ENCODE measurements at places on chromosomes 2 and 18.
A peak's percentile ranks its signal among the peaks of the same experiment; 100 is the strongest.

- peak; percentile 30 for DNase-seq
These were observed 30.6 kb upstream of the PPP3R1 start for GRCh38 chr2:68282811-68283418.

DNA sequence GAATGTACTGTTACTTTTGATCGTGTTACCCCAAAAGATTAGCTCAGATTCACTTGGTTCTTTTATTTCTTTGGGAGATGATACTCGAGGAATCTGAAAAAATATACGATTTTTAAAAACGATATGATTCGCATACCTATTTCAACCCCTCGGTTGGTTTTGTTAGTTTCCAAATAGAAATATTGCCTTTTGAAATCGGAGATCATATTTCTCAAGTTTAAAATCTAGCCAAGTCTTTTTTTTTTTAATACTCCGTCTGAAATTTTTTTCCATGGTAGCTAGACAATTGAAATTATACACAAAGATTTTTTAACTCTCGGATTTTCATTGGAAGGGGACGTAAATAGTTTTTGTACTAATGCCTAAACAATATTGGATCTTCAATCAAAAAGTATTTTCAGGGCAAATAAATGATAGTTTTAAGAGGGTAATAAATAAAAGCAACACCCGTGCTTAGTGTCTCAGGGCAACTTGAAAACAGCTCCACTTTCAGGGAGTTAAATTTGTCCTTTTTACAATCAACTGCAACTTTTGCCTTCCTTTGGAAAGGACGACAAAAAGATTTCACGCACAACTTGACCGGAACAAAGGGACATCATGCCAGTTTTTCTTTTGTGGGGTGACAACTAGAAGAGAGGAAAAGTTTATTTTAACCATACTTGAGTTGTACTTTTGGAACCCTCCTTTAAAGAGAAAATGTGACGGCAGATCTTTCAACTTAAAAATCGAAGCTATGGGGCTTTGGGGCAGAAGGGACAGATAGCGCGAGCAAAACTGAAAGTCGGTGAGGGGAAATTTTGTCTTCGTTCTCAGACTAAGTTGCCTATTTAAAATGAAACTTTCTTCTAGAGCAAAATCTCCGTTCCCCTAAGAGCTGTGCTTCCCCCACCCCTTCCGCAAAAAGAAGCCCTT is 5.8 kb upstream of the ONECUT2 start:
- peak; percentile 42 for DNase-seq

DNA sequence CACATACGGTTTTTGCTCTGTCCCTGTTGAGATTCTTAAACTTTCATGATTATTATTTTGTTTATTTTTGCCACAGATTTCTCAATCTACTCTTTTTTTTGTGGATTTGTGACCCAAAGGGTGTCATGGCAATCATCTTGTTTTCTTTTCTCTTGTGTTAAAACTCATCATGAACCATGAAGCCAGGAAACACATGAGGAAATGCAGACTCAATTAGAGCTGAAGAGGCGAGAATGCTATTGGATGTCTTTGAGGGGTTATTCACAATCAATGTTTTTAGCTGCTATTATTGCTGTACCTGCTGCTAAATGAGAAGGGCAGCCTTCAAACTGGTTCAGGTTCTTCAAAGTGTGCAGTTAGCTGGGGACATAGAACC is 99.5 kb upstream of the MMADHC start:
- no peak for DNase-seq

GRCh38 chr2:170567429-170567828 is 147.7 kb upstream of the SP5 start:
- no peak for DNase-seq

- DNase-seq: no peak
These were observed 54.5 kb downstream of the SKA1 start for GRCh38 chr18:50429207-50429948.

GRCh38 chr2:212595036-212595654 is 56.5 kb upstream of the ERBB4 start:
- DNase-seq: no peak

GRCh38 chr2:163715199-163715598 is 20.6 kb downstream of the FIGN start:
- DNase-seq: no peak

GRCh38 chr2:38602136-38602731 is 494 bp downstream of the HNRNPLL start:
- DNase-seq: peak; percentile 62

- DNase-seq: no peak
These were observed 221.6 kb downstream of the PIK3C3 start for GRCh38 chr18:42176599-42176998.

DNA sequence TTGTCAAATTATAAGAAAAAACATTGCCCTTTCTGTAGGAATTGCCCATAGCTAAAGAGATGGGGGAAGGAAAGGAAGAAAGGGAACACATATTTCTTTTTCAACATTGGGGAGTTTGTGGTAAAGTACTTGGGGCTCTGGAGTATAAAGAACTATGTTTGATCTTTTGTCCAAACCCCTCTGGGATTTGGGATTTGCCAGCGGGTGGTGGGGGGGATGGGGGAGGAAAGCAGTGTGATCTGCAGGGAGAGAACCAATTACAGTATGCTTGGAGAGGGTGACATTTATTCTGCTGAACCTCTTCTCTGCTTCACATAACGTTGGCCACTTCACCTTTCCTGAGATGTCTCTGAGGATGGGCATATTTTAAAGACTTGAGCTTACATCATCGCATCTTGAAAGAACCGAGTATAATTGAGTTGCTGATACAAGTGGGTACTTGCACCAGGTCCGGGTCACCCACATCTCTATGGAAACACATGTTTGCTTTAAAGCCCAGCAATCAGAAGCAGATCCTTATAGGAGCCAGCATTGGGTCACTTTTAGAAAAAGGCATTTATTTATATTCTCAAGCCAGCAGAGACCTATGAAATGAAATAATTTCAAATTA is 73.1 kb downstream of the SPATS2L start:
- no peak for DNase-seq

DNA sequence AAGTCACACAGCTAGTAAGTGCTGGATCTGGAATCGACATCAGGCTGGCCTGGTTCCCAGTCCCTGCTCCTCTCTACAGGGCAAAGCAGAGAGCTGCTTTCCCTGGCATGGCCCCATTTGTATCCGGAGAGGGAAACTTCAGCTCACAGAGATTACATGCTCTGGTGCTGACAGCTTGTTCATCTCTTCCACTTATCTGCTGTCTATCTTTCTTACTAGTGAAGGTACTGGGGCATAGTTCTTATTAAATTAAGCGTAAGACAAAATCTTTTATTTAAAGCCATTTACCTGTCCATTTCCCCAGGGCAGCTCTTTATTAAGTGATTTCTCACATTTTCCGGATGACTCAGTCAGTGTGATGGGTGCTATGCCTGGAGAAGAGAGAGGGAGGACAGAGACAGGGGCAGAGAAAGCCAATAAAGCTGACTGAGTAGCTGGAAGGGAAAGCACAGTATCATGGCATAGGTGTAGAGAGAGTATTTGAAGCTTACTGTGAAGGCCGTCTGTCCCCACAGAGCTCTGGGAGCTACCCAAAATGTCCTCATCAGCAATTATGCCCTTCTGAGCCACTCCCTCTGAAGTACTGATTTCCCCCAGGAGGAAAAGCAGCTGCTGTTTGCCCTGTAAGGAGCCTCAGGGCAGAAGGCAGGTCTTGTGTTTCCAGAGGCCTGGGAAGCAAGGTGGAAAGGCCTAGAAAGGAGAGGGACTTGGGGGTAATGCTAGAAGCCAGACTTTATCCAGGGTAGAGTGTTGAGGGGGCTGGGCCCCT is 44.1 kb upstream of the EPAS1 start:
- DNase-seq: no peak

DNA sequence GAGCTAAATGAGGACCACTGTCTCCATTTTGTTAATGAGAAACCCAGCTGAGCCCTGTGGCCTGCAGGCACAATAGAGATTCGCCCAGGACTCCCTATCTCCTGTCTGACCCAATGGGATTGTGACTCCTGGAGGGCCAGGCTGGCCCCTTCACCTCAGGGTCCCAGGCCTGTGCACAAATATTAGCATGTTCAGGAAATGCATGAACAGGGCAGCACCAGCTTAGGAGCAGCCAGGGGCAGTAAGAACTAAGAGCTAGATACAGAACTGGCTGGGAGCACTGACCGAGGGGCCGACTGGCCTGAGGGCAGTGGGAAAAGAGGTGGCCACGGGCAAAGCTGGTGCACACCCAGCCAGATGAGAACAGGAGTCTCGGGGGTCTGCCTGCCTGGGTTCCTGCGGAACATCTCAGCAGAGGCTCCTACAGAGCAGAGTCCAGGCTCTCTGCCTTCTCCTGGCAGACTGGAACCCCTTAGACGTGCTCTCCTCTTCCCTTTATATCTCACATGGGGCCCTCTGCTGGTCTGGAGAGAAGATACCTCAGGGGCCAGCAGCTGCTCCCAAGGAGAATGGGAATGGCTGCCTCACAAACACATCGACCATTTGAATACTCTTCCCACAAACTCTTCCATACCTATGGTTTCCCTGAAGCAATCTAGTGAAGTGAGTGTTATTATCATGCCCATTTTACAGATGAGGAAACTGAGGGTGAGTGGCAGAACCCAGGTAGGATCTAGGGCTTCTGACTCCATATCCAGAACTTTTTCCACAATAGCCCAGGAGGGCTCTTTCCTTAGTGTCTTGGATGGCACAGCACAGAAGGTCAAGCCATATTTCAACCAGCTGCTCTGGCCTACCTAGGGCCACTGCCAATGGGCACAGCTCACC is 77.6 kb upstream of the OTOF start:
- DNase-seq: no peak

DNA sequence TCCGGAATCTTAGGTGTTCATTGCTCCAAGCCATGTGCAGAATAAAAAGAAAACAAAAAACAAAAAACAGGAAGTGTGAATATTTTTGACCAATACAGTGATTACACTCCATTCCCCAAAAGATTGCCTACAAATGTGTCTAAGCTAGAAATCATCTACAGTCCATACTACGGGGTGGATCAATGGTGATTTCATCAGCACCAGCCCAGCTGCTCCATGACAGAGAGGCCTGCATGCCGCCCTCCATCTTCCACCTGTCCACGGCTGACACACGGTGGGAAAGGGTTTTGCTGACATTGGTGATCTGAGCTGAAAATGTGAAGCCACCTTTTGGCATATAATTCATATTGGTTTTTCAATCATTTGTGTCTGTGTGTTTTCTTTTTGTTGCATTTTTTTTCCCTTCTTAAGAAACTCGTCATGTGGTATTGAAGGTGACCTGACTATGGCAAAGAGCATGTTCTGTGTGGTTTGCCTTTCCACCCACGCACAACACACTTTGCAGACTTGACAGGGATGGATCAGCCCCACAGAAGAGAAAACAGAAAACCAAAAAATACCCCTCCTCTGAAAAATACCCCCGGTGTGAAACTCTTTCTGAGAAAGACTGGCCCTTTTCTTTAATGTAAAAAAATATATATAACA is 533.1 kb downstream of the RNF144A start:
- DNase-seq: peak; percentile 83

DNA sequence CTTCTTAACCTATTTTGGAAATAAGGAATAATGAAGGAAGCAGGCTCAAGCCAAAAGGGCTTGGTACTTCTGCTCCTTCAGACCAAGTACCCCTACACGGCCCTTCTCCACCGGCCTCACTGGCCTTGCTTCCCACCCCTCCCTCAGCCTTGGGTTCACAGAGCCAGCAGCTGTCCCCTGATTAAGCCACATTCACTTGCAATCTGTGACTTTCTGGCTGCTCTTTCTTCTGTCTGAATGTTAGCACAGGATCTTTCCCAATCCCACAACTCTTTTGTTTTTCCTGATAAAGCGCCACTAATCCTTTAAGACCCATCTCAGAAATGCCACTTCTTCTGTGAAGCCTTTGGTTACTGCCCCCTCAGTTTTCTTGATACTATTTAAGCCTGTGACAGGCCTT is 52.4 kb downstream of the REEP1 start:
- no peak for DNase-seq

DNA sequence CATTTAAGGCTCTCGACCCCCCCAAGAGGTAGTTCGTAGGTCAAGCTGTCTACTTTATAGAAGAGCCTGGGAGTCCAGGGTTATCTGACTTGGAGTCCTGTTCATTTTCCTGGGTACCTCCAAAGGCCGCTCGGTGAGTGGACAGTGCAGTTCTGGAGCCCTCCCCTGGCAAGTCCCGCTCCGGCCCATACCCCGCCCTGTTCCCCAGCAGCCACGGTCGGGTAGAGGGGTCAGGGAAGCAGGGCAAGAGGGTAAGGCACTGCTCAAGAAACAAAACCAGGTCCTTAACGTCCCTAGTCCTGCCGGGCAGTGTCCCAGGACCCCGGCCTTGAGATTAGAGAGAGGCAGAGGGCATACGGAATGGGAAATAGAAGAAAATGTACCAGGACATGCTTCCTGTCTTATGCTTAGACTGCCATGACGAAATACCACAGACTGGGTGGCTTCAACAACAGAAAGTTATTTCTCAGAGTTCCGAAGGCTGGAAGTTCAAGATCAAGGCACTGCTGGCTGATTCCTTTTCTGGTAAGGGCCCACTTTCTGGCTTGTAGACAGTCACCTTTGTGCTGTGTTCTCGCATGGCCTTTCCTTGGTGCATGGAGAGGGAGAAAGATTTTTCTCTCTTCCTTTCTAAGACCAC is 5.4 kb upstream of the HPCAL1 start:
- no peak for DNase-seq

GRCh38 chr2:222142027-222142426 is 156.8 kb downstream of the PAX3 start:
- DNase-seq: no peak

- DNase-seq: no peak
These were observed 176.3 kb upstream of the NABP1 start for GRCh38 chr2:191501561-191502168.

- DNase-seq: no peak
These were observed 23.9 kb downstream of the PRKCE start for GRCh38 chr2:45675263-45675812.

DNA sequence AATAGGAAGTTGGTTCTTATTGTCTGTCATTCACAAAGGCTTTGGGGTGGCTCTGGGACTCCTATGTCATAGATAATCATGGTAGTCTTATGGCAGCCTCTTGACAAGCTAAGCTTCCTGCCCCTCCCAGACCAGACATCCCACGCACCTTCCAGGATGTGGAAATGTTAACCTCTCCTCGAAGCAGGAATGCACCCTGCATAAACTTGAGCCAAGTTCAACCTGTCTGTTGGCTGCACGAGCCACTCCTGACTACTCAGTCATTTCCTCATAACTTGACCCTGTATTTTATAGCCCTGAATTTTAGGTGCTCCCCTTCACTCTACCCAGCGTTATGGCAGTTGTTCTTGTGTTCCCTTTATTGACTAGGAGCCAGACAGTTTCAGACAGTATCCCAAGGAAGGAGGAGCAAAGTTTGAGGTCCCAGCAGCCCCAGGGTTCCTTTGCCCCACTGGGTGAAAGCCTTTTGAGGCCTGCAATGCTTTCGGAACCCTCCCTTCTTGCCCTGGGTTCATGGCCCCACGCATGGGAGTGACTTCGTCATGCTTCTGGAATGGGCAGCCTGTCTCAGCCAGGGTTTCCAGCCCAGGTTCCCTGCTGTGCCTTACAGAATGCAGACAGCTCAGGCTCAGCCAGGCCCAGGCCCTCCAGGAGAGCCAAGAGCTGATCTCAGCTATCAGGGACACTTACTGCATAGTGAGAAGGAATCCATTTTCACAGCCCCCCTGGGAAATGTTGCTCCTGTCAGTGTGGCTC is 15.6 kb upstream of the INO80C start:
- DNase-seq: no peak
